Neural progenitor cell (in vitro differentiated cells): ENCODE measurements at places on chromosomes 12 and 14. TPM values are rescaled to one million over a fixed set of nuclear protein-coding genes. Genes with fewer than 3 reads are reported as not detected.

- DNase-seq = no peak
Measured at GRCh38 chr14:93008381-93008780, 85.4 kb downstream of the CHGA start.

The DDIT3 gene
- total RNA-seq = 2.3 and 4.3 TPM in 2 replicates

- no peak for DNase-seq
Measured at GRCh38 chr14:94008234-94008633, 11.1 kb downstream of the CCDC197 start.

The PTPRQ gene
- total RNA-seq = 0.07 and 0.22 TPM in 2 replicates

The PRKD1 gene
- total RNA-seq = 8.1 and 8.7 TPM in 2 replicates

DNA sequence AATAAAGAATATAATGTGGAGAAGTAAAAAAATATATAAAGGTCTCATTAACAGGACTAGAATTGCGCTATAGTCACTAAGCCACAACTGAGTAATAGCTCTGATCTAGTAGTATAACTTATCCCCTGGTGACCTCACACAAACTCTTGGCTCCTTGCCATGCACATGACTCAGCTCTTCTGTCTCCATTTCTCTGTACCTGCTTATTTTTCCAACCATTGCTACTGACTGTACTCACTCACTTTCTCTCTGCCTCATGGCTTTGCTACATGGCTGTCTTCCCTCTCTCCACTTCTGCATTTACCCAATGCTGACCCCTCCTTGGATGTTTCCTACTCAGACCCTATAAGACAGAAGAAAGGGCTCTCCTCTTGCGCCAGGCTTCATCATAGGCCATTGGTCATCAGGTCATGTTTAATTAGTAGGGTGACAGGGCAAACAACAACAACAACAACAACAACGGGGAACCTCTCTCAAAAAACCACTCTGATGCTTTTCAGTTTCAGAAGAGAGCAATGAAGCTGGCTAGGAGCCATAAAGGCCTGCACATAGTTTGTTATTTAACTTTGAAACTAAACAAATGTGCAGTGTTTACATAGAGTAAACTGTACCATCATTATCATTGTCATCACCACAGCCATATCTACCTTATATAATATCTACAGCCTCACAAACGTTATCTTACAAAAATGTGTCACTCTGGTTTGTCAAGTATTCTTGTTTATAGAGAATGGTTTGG is 25.6 kb upstream of the KRAS start:
- no peak for DNase-seq

The KCNK13 gene
- total RNA-seq = not detected in 2 replicates

The PELI2 gene
- total RNA-seq = 23.4 and 27.2 TPM in 2 replicates

- DNase-seq = no peak
Measured at GRCh38 chr12:113524495-113524894, 52.8 kb upstream of the LHX5 start.

- no peak for DNase-seq
Measured at GRCh38 chr12:68139941-68140340, 19.6 kb downstream of the IFNG start.

The SVOP gene
- total RNA-seq = 0.12 TPM in 1 of 2 replicates, not detected in the other

The PLEKHD1 gene
- total RNA-seq = not detected in 2 replicates
